ENCODE measurements at places on chromosomes 13 and 19.

DNA sequence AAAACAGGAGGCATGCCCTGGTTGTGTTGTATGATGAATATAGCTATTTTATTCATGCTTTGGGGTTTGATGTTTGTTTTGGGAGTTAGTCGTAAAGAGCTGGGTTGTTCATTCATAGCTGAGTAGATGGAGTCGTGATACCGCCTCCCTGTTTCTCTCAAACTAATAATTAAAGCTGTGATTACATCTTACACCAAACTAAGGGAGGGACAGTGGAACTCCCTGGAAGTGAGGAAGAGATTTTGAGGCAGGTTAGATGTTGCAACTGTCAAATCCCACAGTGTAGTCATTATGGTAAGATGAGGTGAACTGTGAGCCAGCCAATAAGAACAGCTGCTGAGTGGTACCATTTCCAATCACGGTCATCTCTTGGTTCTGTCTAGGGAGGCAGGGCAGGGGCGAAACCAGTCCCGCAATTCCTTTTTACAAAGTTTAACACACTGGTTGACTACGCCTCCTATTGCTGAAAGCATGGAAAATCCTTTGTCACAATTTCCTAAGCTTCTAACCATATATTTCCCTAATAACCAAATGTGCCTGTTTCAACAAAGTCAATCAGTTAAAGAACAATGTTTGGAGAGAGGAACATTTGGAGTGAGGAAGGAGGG is 207.6 kb upstream of the SERP2 start:
- DNase-seq = no peak

- DNase-seq = no peak
These were observed 3.0 kb downstream of the CBY2 start for GRCh38 chr13:45704854-45705695.

- no peak for DNase-seq
These were observed 94.4 kb downstream of the COL4A1 start for GRCh38 chr13:110212529-110212928.

DNA sequence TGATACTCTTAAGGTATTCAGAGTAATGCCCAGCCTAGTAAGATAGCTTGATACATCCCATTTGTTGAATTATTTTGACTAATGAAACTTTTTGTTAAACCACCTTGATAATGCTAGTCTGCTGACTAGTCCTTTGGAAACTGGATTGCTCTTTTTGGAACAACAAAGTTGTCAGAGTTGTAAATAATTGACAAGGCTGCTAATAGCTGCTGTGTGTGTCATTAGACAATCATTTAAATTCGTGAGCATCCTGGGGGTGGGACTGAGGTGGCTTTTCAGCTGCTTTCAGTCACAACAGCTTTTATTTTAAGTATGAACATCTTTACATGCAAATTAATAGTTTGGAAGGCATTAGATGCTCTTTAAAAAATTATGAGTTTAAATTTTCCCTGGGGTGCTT is 153.5 kb downstream of the HS6ST3 start:
- DNase-seq = no peak

DNA sequence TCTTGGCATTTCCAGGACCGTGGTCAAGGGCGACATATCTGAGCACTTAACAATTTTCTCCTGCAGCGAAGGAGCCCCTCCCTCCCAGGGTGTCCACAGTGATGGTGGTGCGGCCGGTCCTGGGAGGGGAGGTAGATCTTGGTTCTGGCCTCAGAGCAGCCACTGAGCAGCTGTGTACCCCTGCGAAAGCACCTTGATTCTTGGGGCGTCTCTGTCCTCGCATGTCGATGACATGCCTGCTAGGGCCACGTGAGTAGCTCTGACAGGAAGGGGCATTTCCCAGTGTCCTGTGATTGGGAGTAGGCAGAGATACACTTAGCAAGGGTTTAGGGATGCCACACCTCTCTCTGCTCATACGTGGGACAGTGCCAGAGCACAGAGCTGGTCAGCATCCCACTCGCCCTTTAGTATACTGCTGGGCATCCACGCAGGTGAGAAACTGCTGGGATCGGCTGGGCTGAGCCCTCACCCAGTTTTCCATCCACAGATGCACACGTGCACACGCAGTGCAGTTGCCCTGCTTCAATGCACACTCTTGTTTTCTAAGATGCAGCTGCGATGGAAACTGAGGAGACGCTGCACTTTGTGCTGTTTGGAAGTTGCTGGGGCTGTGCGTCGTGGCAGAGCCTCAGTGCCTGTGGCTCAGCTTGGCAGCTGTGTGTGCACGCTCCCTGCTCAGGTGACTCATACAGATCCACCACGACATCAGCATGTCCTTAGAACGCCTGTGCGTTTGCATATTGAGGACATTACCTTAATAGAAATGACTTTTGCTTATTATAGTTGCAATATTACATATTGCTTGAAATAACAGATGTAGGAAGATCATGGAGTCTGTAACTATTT is 66.8 kb downstream of the TEX29 start:
- no peak for DNase-seq

Measured in stimulated activated CD8-positive, alpha-beta memory T cell treated with anti-CD3 and anti-CD28 coated beads, Interleukin-15, amount 100 ng/mL, for 4 hours (primary cell).